ENCODE measurements at places on chromosomes 1 and 21. TPM values are rescaled to one million over a fixed set of nuclear protein-coding genes. Genes with fewer than 3 reads are reported as not detected.

Gene GUCA2A
- total RNA-seq = not detected

Gene GBP6
- total RNA-seq = not detected

Gene SPATA1
- total RNA-seq = 1.6 TPM

Gene MTMR11
- 4.9 TPM for total RNA-seq

Gene ADARB1
- total RNA-seq = 19.2 TPM

Gene LELP1
- total RNA-seq = not detected

Gene LYPLA2
- 87.2 TPM for total RNA-seq

Gene PODN
- 0.65 TPM for total RNA-seq

Gene CFHR1
- total RNA-seq = not detected

Gene RPE65
- total RNA-seq = not detected

Gene CD247
- total RNA-seq = not detected

Gene OR10J1
- total RNA-seq = not detected

Gene TNFSF4
- total RNA-seq = 36.0 TPM

Gene CNR2
- total RNA-seq = not detected

Gene S100A3
- total RNA-seq = 0.30 TPM

Gene RGS1
- not detected for total RNA-seq

Gene HHAT
- total RNA-seq = 0.65 TPM

Gene ENAH
- total RNA-seq = 25.0 TPM

Gene ATAD3C
- not detected for total RNA-seq

Gene LCE1E
- not detected for total RNA-seq

Gene OR2T33
- total RNA-seq = not detected

Gene CACNA1E
- not detected for total RNA-seq

Gene ZBTB8B
- total RNA-seq = under 0.01 TPM

Gene XCL1
- not detected for total RNA-seq

Gene TLCD4
- total RNA-seq = not detected

Gene TNNI3K
- total RNA-seq = 0.32 TPM

Gene OLIG2
- not detected for total RNA-seq

Gene ESPN
- 1.3 TPM for total RNA-seq

Gene AGBL4
- total RNA-seq = not detected

Gene KLHDC9
- total RNA-seq = 2.9 TPM

Gene PRRX1
- total RNA-seq = 0.32 TPM

Gene MRPL39
- 51.8 TPM for total RNA-seq

Gene CCT3
- total RNA-seq = 818 TPM

Gene DMRTA2
- not detected for total RNA-seq

Gene DNAJC6
- 4.6 TPM for total RNA-seq

Gene OPRD1
- not detected for total RNA-seq

Gene KRTAP10-4
- not detected for total RNA-seq

Gene CCDC185
- not detected for total RNA-seq

Gene LEFTY2
- total RNA-seq = not detected

Gene CATSPER4
- not detected for total RNA-seq

Gene CAPZB
- 107 TPM for total RNA-seq

Gene CFHR5
- not detected for total RNA-seq

Gene DUSP10
- 1.9 TPM for total RNA-seq

Gene CYP2J2
- total RNA-seq = 0.91 TPM

Gene IL12RB2
- not detected for total RNA-seq

Gene BRINP3
- total RNA-seq = not detected

Gene CYP4X1
- 0.32 TPM for total RNA-seq

Gene MYOC
- total RNA-seq = not detected
